ENCODE measurements at places on chromosomes 7 and 10.

GRCh38 chr7:106848851-106849442 lies 16.1 kb upstream of the PIK3CG start:
- DNase-seq = no peak

GRCh38 chr7:141820067-141820466 lies 21.2 kb downstream of the PRSS37 start:
- DNase-seq = no peak

DNA sequence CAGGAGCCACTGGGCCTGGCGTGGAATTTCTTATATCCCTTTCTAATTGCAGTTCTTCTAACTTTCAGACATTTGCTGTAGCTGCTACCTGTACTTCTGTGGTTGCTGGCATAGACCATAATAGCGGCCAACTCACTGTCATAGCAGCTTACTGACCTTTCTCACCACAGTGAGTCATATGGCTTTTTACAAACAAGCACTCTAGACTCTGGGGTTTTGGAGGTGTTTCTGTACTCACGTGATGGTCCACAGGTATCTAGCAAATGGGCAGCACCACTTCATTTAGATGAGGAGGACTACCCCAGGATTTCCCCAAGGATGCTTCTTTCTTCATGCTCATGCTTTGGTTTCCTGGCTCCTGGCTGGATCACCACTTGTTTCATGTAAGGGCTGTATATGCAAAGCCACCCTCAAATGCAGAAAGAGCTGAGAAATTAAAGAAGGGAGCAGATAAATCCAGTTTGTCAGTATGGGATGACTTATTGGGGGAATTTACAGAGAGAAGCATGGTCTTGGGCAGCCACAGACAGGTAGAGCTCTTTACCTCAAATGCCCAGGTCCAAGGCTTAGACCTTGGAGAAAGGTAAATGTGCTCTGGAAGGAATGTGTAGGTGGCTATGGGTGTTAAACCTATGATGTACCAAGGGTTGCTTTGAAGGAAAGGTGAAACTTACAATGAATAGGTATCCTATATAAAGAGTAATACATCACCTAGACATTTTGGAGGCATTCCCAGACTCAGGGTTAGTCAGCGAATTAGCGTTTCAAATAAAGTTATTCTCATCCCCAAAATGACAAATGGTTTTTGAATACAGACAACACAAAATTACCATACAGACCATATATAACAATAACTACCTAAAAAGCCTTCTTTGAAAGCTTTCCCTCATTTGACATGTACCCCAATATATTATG lies 15.9 kb upstream of the SLC25A16 start:
- DNase-seq = no peak

DNA sequence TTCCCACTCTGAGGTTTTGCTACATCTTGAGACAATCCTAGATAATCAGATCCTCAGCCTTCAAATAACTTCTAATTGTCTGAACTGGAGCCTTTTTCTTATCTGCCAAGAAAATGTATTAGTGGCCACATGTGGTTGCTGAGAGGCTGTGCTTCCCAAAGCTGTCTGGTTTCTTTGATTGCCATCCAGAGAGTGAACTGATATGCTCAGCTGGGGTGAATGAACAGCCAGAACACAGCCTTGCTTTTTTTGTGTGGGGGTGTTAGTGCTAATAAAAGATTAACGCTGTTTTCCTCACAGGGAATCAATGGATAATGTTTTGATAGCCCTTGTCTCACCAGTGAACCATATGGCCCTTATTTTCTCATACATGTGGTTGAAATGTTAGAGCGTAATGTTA lies 66.9 kb downstream of the BBS9 start:
- DNase-seq = no peak

GRCh38 chr10:79399223-79399831 lies 46.1 kb downstream of the ZCCHC24 start:
- no peak for DNase-seq

GRCh38 chr10:71338728-71339495 lies 19.9 kb downstream of the SLC29A3 start:
- no peak for DNase-seq

Measured in esophagus squamous epithelium (tissue), 5 donors.